Stromal cell of bone marrow (primary cell): ENCODE measurements at places on chromosomes 13 and 19.

- DNase-seq: no peak
These were observed 47.5 kb downstream of the GAS6 start for GRCh38 chr13:113816254-113816929.

DNA sequence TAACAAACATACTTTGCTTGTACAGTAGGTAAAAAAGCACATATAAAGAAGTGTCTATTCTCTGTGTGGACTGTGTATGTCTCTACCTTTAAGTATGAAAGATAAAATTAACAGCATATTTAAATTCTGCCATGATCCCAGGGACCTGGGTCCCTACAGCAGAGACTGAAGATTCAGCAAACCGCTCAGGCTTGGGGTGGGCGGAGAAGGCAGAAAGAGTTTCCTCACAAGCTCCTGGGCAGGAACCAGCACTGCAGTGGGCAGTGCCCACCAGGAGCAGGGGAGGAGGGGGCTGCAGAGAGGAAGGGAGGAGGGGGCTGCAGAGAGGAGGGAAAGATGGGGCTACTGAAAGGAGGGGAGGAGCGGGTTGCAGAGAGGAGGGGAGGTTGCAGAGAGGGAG lies 44.6 kb upstream of the GRTP1 start:
- no peak for DNase-seq

GRCh38 chr13:50322006-50322405 lies 306.8 kb downstream of the KCNRG start:
- no peak for DNase-seq

DNA sequence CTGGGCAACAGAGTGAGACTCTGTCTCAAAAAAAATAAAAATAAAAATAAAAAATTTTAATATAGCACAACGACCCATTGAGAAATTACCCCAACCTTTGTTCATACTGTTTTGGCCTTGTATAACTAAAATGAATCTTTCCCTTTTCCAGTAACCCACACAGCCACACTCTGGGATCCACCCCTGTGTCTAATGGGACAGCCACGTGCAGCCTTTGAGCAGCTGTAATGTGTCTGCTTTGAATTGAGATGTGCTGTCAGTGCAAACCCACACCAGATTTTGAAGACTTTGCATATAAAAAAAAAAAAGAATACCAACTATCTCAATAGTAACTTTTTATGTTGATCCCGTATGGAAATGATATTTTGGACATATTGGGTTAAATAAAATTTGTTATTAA lies 112.7 kb upstream of the UBL3 start:
- no peak for DNase-seq

- DNase-seq: no peak
These were observed 558 bp upstream of the PPAN start for GRCh38 chr19:10105509-10106099.

GRCh38 chr13:40377783-40378182 lies 288.7 kb downstream of the FOXO1 start:
- DNase-seq: peak; percentile 40

DNA sequence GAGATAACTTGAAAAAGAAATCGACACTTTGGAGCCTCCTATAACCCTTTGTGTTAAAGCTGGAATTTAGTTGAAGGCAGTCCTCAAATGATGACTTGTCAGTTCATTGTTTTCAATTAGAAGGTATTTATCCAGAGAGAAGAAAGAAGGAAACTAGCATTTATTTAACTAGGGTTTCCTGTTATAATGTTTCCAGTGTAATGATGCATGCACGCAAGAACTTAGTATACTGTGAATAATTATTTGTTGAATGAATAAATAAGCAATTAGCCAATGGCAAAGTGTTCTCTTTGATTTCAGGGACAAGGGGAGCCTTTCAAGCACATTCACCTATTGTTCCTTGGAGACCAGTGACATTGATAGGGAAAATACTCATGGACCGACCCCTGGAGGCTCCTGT lies 307.4 kb downstream of the KLF5 start:
- no peak for DNase-seq

- peak; percentile 18 for DNase-seq
These were observed 516.0 kb downstream of the DCT start for GRCh38 chr13:93963266-93964145.

DNA sequence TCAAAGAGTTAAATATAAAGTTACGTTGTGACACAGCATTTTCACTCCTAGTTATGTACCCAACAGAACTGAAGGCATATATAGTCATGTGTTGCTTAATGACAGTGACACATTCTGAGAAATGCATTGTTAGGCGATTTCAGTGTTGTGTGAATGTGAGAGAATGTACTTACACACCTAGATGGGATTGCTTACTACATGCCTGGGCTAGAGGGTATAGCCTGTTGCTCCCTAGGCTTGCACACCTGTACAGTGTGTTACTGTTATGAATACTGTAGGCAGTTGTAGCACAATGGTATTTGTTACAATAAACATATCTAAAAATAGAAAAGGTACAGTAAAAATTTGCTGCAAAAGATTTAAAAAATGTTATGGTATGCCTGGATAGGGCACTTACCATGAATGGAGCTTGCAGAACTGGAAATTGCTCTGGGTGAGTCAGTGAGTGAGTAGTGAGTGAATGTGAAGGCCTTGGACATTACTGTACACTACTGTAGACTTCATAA lies 89.2 kb downstream of the DHRS12 start:
- peak; percentile 54 for DNase-seq

- DNase-seq: no peak
These were observed 496 bp downstream of the ZNF574 start for GRCh38 chr19:42076380-42076944.

GRCh38 chr13:110307767-110308655 lies 927 bp downstream of the COL4A2 start:
- no peak for DNase-seq

DNA sequence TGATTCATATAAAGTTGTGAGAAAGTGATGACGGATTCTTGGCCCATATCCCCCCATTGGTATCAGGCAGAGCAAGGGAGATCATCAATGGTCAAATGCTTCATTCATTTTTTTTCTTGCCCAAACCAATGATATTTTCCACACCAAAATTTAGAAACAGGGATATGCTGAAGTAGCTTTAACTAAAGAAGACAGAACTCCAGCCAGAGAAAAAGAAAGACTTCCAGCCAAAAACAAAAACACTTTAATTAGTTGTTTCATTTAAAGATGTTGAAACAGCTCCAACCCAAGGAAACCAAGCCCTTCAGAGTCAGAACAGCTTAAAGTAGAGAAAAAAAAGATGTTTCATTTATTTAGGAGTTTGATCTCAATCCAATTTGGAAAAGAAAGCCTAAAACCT lies 358.9 kb upstream of the NBEA start:
- DNase-seq: no peak

DNA sequence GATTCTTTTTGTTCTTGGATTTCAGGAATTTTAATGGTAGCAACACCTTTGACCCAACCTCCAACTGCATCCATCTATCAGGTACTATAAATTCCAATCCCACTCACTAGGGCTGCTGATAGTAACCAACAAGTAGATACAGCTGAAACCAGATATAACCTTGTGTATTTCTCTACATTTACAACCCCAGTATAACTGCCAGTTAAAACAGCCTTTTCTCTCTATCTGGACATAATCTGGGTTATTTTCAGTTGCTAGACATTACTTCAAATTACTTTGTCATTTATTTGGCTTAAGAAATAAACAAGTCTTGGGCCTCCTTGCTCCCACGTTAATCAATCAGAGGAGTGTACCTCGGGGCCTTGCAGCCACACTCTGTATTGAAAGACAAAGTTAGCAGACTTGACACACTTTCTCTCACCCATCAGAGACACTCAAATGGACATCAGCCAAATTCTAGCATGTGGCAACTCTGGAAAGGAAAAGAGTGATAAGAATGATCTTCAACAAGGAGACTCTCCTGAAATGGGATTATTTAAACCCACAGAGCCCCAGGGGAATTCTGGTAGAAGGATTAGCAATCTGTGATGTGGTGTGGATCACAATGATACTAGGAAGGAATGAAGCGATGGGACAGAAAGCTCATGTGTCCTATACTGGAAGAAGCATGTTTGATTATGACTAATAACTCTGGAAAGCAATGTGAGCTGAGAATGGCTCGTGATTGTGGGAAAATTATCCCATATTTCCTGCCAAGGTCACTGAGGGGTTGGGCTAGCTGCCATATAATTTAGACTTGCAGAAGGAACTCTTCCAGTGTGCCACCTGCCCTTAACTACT lies 157.5 kb downstream of the FLT1 start:
- DNase-seq: peak; percentile 64

DNA sequence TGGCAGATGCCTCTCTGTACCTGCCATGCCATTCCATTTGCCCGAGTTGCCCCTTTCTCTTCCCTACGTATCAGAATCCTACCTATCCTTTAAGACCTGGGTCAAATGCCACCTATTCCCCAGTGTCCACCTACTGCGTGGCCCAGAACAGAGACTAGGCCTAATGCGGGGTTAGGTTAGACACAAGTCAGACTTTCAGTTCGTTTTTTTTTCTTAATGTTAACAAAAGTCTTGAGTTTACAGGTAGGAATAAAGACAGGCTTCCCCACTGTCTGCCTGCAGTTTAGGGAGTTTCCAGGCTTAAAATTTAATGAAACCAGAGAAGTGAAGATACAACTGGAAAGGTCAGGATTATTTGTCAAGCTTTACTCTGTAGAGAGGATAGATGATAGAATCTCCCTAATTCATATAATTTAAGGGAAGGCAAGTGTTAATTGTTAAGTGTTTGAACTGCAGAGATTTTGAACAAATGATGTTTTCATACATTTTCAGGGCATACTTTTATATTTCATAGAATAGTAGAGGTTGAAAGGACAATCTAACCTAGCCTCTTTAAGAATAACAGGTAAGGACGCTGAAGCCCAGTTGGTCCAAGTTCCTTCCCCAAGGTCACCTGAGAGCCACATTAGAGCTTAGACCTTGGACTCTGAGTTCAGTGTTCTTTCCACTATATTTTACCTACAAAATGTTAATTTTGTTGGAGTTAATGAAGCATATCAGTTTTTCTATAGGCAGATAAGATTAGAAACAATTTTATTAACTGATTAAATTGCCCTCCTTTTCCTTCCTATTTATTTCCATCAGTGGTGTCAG lies 35.8 kb downstream of the FRY start:
- no peak for DNase-seq

DNA sequence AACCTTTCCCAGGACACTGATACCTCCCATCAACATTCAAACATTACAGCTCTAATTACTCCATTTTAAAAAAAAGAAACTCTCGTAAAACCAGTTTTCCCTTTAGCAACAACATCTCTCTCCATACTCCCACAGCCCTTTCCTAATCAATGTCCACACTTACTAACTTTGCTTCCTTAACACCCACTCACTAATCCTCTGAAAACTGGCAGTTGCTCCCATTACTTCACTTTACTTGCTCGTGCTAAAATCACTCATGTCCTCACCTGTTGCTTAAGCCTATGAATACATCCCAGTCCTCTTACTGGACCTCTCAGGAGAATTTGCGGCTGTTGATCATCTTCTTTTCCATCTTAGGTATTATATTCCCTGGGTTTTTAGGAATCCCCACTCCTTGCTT lies 44.8 kb downstream of the RBM26 start:
- no peak for DNase-seq

- no peak for DNase-seq
These were observed 288.5 kb downstream of the IRS2 start for GRCh38 chr13:109497917-109498316.

- no peak for DNase-seq
These were observed 35.2 kb upstream of the WDFY2 start for GRCh38 chr13:51549050-51549449.

GRCh38 chr19:49590071-49590970 lies 661 bp upstream of the PRR12 start:
- DNase-seq: peak; percentile 87

GRCh38 chr13:76160961-76161925 lies 525.1 kb downstream of the LMO7 start:
- DNase-seq: peak; percentile 14

DNA sequence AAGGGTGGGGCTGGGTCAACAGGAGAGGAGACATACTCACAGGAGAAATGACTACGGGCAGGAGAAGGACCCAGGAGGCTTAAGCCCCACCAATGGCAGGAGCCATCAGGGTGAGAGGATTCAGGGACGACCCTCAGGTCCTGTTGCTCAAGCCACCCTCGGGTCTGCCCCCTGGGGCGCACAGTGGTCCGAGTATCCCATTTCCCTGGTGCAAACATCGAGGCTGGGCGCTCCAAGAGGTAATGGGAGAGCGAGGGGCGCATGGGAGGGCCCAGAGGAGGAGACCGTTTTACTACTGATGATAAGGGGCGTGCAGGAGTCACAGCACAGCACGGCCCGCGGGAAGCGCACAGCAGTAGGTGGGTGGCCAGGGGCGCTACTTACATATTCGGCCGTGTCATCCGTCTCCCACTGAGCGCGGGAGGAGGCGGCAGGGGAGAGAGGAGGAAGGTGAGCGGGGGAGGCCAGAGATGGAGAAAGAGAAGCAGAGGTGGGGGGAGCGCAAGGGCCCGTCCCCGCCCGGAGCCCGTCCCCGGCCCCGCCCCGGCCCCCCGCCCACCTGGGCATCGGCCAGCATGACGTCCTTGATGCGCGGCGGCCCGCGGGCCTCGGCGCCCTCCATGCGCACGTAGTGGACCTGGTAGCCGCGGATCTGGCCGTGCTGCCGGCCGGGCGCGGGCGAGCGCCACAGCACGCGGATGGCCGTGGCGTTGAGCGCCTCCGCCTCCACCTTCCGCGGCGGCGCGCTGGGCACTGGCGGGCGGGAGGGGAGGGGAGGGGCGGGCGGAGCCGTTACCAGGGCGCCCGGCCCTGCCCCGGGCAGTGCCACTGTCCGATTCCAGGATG lies 111.5 kb downstream of the PTPRS start:
- DNase-seq: no peak

DNA sequence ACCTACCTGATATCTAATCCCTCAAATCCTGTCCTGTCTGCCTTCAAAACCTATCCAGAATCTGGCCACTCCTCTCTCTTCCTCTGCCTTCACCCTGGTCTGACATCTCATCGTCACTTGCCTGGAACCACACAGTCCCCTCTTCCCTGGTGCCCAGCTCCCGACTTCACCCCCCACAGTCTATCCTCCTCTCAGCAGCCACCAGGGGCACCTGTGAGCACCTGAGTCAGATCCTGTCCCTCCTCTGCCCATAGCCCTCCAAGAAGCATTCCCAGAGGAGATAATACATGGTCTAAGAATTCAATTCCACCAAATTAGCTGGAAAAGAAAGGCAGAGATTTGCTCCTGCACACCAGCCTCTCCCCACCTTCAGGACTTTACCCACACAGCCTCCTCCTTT lies 48.9 kb downstream of the ZNRF4 start:
- DNase-seq: no peak

DNA sequence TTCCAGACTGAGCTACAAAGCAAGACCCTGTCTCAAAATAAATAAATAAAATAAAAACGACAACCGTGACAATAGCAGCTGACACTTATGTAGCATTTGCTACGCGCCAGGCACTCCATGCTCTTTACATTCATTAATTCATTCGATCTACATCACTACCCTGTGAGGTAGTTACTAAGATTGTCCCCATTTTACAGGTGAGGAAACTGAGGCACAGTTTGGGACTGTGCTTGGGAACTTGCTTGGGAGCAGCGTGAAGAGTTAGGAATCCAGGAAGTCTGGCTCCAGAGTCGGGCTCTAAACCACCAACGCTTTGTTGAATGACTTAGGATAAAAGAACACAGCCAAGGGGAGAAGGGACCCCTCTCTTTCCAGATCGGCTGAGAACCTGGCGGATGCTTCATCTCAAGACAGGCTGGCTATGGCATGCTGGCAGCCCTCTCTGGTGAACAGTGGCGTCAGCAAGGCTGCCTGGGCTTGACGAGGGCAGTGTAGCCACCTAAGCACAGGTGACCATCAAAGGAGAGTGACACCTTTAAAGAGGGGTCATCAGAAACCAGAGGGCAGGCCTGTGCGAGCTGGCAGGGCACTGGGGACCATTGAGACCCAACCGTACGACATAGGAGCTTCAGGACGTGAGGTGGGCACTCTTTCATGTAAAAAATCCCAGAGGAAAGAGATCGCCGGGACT lies 591 bp downstream of the DOHH start:
- DNase-seq: no peak

- DNase-seq: peak; percentile 23
These were observed 9.1 kb upstream of the LILRB5 start for GRCh38 chr19:54266133-54266532.
